ENCODE measurements at places on chromosomes 12 and 14.
A peak's percentile ranks its signal among the peaks of the same experiment; 100 is the strongest.

DNA sequence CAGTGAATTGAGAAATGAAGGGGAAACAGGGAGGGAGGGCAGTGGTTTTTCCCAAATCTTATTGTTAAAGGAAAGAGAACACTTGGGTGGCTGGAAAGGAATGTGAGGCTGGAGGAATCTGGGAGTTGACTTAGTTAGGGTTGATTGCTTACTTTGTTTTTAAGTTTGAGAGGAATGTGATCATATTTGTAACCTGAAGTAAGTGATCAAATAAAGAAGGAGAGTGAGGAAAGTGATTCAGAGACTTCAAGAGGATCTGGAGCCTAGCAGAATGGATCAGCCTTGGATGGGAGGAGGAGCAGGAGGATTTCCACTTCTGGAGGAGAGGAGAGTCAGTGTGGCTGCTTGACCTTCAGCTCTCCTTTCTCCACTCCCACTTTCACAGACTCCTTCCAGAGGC is 6.0 kb upstream of the LRP6 start:
- DNase-seq = no peak

- DNase-seq = no peak
Measured at GRCh38 chr12:128813883-128814282, 9.9 kb downstream of the SLC15A4 start.

GRCh38 chr14:80239631-80240030 is 28.3 kb upstream of the DIO2 start:
- no peak for DNase-seq

GRCh38 chr14:81179631-81180030 is 41.1 kb downstream of the GTF2A1 start:
- no peak for DNase-seq

GRCh38 chr12:24723759-24724158 is 225.1 kb downstream of the BCAT1 start:
- no peak for DNase-seq

DNA sequence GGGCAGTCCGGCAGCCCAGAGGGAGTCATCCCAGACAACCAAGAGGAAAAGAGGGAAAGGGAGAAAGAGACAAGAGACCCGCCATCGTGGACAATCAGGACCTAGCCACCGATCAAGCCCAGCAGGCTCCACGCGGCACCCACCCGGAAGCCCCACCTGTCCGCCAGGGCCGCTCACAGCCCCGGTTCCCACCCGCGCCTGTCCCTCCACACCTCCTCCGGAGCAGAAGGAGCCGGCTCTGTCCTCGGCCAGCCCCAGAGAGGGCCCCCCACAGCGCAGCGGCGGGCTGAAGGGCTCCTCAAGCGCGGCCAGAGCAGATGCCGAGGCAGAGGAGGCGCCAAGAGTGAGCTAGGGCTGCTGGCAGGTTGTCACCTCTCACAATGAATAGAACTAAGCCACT is 784.7 kb upstream of the FBXO33 start:
- peak; percentile 23 for DNase-seq

DNA sequence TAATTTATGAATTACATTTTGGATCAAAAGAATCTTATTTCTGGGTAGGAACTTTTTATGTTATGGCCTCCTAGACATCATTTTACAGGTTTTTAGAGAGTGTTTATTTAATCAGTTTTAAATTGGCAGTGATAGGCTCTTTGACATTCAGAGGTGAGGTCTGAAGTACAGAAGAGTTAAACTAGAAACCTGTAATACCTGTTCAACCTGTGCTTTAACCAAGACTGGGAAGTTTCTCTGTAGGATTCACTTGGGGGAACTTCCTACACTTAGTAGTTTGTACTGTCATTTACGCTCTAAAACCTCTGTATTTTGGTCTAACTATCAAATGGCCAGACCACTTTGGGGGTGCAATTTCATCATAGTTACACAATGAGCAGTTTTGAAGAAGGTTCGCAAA is 35.9 kb downstream of the PLEKHA5 start:
- DNase-seq = no peak

GRCh38 chr12:127640181-127640886 is 626.6 kb upstream of the TMEM132C start:
- no peak for DNase-seq

- no peak for DNase-seq
Measured at GRCh38 chr12:26748412-26748740, 84.6 kb downstream of the ITPR2 start.

- no peak for DNase-seq
Measured at GRCh38 chr14:90274808-90275457, 18.6 kb downstream of the PSMC1 start.

GRCh38 chr12:126030573-126030972 is 965.3 kb downstream of the AACS start:
- no peak for DNase-seq

GRCh38 chr14:67963960-67964812 is 144.6 kb downstream of the RAD51B start:
- DNase-seq = no peak

DNA sequence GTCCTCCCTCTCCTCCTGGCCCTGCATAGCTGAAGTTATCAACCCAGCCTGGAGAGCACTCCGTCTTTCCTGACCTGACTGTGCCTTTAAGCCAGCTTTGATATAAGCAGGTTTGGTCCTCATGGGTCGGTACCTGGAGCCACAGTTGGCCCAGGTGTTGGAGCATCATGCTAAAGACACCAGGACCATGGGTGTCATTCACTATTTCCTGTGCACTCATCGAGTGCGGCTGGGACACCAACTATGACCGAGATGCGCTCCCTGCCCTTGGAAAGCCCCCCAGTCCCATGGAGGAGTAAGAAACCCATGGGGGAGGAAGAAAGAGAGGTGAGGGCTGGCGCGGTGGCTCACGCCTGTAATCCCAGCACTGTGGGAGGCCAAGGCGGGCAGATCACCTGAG is 78.9 kb upstream of the CCND2 start:
- no peak for DNase-seq

GRCh38 chr14:105577314-105577861 is 51.0 kb downstream of the TMEM121 start:
- DNase-seq = no peak

GRCh38 chr14:71728386-71728785 is 203.8 kb upstream of the RGS6 start:
- no peak for DNase-seq

DNA sequence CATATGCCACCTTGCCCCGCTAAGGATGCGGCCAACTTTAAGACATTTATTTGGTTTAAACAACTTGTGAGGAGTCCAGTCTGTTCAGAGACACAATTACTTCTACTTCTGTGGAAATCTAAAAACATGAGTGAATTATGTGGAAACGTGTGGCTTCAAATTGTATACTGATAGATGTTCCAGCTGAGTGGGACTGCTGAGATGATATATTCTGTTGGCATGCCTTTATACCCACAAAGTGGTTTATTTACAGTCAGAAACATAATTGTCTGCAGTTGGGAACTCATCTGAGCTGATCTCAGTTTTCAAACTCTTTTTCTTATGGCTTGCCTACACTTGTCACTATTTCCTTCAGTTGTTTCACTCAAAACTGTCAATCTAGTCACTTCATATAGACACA is 67.8 kb downstream of the FLRT2 start:
- DNase-seq = no peak

DNA sequence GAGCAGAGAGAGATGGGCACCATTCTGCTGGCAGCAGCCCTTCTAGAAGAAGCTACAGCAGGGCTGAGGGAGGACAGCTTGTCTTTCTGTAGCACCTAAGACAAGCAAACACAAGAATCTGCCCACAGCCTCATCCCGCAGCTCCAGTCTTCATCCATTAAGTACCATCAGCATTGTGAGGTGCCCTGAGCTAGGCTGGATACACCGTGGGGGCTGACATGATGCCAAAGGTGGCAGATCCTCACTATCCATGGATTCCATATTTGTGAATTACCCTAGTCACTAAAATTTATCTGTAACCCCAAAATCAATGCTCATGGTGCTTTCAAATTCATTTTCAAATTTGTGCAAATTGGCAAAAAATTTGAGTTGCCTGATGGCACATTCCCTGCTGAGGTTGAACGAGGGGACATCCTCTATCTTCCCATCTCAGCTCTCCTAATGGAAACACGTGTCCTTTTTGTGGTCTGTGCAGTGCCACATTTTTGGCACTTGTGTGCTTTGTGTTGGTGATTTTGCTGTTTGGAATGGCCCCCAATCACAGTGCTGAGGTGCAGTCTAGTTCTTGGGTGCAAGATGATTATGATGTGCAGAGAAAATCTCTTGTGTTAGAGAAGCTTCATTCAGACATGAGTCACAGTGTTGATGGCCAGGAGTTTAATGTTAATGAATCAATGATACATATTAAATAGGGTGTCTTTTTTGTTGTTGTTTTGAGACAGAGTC is 7.0 kb downstream of the PITPNM2 start:
- no peak for DNase-seq

- no peak for DNase-seq
Measured at GRCh38 chr12:101713930-101714329, 16.5 kb downstream of the CHPT1 start.

GRCh38 chr12:57626111-57626920 is 6.7 kb downstream of the B4GALNT1 start:
- no peak for DNase-seq

- DNase-seq = no peak
Measured at GRCh38 chr12:57899010-57899662, 42.2 kb upstream of the ATP23 start.
